ENCODE measurements at places on chromosomes 6 and 20.
A peak's percentile ranks its signal among the peaks of the same experiment; 100 is the strongest.

- no peak for DNase-seq
These were observed 1.5 kb downstream of the RALY start for GRCh38 chr20:33995053-33995831.

- peak; percentile 27 for DNase-seq
These were observed at the start of gene ATXN1 for GRCh38 chr6:16760516-16761470. ATXN1 (minus strand) TSS chr6:16761460.

DNA sequence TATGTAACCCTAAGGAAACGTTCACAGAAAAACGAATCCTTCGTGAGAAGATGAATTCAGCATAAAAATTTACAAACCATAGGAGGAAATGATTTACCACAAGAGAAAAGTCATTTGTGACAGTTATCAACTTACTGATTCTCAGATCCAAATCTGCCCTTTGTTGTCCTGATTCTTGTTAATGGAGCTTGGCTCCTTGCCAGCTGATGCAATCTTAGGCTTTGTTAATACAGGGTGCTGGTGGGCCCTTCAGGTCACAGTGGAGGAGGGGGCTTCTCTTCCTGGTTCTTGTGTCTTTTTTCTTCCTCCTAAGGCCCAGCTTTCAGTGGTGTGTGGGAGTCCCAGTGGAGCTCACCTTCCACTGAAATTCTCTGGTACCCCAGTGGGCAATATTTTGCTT lies 108.4 kb upstream of the MAP3K7 start:
- peak; percentile 58 for DNase-seq

GRCh38 chr6:42693725-42694323 lies 28.6 kb downstream of the PRPH2 start:
- no peak for DNase-seq

DNA sequence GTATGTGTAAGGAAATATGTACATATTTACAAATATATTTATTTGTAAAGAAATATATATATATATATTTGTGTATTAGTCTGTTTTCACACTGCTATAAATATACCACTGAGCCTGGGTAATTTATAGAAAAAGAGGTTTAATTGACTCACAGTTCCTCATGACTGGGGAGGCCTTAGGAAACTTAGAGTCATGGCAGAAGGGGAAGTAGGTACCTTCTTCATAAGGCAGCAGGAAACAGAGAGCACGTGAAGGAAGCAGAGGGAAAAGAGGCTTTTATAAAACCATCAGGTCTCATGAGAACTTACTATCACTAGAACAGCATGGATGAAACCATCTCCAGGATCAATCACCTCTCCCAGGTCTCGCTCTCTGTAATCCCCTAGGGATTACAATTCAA lies 644.5 kb upstream of the HS3ST5 start:
- DNase-seq: no peak

DNA sequence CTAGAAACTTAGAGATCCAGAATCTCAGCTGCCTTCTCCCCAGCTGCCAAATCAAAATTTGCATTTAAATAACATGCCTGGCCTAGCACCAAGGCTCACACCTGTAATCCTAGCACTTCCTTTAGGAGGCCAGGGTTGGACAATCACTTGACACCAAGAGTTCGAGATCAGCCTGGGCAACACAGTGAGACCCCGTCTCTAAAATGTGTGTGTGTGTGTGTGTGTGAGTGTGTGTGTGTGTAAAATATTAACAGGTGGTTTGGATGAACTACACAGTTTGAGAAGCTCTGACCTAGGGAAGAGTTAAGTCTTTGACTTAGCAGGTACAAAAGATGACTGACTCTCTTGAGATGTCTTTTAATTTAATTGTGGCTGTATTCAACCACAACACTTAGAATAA lies 20.2 kb upstream of the CD2AP start:
- DNase-seq: no peak

DNA sequence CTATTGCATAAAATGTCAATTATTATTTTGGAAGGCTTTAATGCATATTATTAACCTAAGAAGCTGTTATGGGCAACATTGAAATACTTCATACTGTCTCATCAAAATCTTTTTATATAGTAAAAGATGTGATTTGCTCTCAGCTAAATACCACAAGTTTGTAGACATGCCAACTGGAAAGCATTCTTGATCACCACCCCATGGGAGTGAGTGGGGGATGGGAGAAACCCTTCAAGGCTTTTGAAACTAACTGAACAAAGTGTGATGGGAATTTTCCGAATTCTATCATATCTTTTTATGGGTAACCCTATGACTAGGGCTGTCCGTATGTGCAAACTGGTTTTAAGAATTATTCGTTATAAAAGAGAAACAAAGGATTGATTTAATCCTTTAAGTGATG lies 377.3 kb upstream of the JAG1 start:
- DNase-seq: no peak

GRCh38 chr6:55937951-55938690 lies 62.7 kb upstream of the BMP5 start:
- no peak for DNase-seq

- peak; percentile 58 for DNase-seq
These were observed 332.6 kb downstream of the ADGRB3 start for GRCh38 chr6:68967549-68968300.

- no peak for DNase-seq
These were observed at the start of gene ANKRD60 for GRCh38 chr20:58228484-58229197. ANKRD60 (minus strand) TSS chr20:58228653; CDS start chr20:58228653, 0 bp downstream.

DNA sequence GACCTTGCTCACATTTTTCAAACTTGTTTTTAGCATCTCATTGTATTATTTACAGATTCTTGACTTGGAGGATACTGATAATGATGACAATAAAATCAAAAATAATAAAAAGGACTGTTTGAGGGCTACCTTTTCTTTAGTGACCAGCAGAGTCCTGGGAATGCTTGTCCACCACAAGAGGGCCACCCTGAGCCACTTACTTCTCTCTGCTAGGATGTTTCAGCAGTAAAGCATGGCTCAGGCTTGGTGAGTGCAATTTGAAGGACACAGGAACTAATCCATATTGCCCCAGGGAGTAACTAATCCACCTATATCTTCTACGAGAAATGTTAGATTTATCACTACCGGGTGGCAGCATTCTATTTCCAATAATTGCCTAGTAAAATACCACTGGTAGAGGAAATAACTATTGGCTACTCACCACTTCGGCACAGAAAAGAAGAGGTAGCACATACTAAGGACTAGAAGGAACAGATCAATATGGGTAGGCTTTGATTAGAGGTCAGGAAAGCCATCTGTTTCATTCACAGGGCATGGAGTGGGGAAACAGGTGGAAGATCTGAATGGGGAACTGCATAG lies 5.8 kb upstream of the KIAA0408 start:
- DNase-seq: peak; percentile 11

All from T-helper 2 cell (primary cell).